Motor neuron (in vitro differentiated cells): ENCODE measurements at places on chromosomes 4 and X.

DNA sequence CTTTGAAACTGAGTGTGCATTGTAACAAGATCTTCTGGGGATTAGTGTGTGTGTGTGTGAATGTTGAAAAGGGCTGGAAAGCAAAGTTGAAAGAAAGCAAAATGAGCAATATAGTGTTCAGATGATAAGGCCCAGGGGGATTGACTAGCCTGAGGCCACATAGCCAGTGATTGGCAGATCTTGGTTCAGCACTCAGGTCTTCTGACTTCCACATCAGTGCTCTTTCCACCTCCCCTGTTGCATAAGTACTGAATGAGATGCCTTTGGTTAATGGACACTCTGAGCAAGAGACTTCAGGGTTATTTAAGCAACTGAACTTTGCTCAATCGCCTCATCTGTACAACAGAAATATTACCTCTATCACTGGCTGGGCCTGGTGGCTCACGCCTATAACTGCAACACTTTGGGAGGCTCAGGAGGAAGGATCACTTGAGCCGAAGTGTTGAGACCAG, 120.4 kb downstream of the TMEM164 start:
- ATAC-seq, result no peak

- ATAC-seq, result no peak
Observed at GRCh38 chrX:10971759-10972158, 139.4 kb upstream of the HCCS start.

DNA sequence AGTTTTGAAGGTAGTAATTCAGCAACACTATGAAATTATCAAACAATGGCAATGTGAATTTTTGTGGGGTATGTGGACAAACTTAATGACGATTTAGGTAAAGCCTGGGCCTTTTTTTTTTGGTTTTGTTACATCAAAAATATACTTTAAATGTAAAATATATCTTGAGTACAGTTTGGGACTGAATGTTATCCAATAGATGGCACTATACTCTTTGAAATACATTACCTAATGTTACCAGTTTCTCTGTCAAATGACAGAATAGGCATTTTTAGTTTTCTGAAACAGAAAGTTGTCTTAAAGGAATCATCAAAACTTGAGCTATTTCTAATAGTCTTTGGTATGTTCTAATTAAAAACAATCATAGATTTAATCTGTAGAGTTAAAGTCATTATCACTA, 1651.9 kb downstream of the C4orf33 start:
- ATAC-seq, result no peak

DNA sequence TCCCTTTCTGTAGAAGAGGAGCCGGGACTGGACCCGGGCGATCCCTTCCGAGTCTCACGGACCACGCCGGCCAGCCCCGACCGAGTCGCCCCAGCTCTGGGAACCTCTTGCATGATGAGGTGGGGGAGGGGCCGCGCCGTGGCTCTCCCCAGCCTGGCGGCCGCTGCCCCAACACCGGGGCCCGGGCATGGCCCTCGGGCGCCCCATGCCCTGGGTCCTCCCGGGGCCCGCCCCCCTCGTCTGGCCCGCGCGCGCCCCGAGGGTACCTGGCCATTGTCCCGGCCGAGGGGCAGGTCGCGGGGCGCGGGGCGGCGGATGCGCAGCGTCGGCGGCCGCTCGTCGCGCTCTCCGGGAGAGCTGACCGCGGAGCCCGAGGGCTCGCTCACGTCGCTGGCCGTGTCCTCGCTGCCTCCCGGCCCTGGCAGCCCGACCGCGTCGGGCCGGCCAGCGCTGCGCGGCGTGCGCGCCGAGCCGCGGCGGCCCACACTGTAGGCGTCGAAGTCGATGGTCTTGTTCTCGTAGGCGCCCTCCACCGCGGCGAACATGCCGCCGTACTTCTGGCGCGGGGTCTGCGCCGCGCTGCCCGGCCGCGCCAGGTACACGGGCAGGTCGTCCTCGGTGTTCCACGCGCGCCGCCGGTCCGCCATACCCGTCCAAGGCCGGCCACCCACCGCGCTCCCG, 423 bp downstream of the CRMP1 start:
- ATAC-seq, result peak; percentile 6

DNA sequence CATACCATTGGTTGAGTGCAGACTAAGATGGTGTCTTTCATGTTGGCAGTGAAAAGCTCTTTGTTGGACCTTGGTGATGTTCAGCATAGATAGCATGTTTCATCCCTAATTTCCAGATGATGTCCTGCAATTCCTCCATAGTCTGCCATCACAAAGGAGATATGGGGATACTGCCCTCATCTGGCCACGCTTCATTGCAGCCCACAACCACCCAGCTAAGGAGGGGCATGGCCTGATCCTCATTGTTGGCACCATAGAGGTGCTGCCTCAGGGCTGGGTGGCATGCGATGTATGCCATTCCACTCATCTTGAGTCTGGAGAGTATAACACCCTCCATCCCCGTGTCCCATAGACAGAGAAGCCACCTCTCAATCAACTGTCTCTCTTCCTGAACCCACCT, 31.5 kb upstream of the NUDT6 start:
- no peak for ATAC-seq

GRCh38 chr4:81694176-81694913, 222.6 kb upstream of the RASGEF1B start:
- ATAC-seq, result no peak
